ENCODE measurements at places on chromosomes 1 and 21.

DNA sequence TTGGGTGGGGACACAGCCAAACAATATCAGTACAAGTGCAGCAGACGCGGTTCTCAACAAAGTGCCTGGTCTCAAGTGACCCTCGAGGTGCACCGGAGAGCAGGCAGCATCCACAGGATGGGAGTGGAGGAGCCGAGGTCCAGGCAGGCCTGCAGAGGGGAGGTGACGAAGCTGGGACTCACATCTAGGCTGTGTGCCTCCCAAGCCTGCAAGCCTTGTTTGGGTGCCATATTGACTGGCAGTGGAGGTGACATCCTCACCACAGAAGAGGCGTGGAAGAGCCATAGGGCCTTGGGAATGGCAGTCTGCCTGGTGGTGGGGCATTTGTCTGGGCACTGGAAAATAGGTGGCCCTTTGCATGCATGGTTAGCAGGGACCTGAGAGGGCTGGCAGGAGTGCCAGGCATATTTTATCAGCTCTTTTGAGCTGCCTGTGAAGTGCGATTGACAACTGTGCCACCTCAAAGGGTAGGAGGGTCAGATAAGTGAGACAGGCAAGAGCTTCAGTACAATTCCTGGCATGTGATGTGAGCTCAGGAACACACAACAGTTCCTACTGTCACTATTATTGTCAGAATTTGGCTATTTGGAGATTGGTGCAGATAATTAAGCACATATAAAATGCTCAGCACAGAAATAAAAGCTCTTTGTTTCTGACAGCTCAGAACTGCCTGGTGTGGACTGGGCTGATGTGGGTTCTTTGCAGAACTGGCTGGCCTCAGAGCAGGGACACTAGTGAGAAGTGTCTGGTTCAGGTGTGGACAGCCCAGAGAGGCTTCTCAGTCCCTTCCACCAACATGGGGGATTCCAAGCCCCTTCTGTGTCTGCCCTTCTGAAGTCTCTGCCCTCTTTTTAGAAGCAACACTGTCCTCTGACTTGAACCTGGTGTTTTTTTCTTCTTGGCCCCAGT lies 347.6 kb upstream of the AJAP1 start:
- no peak for DNase-seq

DNA sequence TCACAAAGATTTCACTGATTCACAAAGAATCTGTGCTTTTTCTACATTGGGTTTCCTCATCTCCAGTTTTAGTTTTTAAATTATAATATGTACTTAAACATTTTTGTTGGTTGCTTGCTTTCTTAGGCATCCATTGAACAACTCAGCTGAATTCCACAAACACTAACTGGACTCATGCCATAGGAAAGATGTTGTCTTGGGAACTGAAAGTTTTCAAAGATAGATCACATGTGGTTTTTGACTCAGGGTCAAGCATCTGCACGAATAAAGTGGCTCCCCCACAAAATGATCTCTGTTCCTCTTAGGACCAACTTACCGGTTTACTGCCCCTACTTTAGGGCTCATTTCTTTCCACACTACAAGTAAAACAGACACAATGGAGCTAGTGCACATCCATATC lies 3.1 kb upstream of the KRTAP21-1 start:
- no peak for DNase-seq

DNA sequence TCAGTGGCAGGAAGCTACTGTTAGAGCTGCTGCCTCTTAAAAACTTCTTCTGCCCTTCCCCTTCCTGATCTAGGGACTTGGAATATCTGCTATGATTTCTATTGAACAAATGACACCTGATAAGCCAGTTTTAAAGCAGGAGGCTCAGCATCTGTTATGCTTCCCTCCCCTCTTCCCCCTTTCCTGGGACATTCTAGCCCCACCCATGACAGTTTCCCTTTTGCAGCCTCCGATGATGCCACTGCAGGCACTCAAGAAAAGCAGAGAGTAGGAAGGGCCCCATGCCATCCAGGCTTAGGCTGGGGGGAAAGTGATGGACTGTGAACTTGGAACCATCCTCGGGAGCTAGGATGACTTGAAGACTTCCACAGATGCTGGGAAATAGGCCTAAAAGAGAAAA lies 15.1 kb upstream of the EPB41 start:
- DNase-seq = no peak

- DNase-seq = no peak
Measured at GRCh38 chr1:25658791-25659431, 42.3 kb downstream of the MAN1C1 start.

DNA sequence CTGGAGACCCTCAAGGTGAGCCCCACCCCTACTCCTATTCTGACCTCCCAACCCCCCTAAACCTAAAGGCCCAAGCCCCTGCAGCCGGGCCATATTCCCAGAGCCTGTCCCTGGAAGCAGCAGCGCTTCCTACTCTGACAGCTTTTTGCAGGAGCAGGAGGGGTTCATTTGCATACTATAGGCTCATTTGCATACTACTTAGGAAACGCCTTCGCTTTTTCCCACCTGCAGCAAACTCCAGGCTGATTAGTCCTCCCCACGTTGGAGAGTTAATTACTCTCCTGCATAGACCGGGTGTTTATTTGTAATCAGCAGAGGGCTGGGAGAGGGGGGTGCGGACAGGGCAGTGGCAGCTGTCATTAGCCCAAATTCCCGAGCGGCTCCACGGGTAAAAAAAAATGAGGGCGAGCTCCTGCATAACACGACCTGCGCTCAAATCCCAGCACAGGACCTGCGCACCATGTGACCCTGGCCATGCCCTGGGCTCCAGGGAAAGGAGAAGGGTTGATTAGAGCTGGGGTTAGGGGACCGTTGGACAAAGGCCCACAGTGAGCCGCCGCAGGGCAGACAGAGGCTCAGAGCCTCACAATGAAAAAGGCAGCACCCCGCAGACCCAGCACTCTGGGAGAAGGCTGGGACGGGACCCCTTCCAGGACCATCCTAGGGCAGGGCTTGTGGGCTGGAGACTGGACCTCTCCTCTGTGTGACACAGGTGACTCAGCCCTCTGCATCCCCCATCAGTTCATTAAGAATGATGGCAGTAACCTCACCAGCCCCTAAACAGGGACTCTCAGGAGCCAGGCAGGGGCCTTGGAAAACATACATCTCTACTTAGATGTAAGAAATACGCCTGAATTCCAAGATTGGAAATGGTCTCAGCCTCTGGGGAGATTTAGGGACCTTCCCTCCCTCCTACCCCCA lies 9.9 kb upstream of the C1QA start:
- no peak for DNase-seq

GRCh38 chr1:16967095-16967575 lies 13.3 kb downstream of the MFAP2 start:
- no peak for DNase-seq

DNA sequence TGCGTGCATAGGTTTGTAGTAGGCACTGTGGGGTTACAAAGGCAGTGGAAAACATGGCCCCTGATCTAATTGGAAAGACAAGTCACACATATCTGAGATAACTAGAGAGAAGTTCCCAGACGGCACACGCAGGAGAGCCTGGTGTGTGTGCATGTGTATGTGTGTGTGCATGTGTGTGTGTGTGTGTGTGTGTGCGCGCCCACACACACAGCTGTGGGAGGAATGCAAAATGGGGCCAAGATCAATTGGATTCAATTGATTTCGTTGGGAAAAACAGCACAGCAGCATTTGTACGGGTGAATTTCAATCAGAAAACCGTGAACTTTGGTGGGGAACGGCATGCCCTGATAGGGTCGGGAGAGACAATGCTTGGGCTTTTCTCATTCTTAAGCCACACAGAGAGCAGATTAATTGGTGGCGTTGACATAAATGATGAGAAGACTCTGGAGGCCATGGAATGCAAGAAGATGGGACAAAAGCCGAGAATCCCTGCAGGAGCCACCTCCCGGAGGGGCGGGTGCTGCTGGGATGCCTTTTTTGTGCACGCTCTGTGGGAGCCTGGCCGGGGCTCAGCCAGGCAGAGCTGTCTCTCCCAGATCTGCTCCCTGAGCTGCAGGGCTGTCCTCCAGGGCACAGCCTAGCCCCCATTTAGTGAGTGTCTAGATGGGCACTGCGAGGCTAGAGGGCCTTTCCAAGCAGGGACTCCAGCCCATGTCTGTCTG lies 322.0 kb downstream of the CAMTA1 start:
- DNase-seq = no peak

DNA sequence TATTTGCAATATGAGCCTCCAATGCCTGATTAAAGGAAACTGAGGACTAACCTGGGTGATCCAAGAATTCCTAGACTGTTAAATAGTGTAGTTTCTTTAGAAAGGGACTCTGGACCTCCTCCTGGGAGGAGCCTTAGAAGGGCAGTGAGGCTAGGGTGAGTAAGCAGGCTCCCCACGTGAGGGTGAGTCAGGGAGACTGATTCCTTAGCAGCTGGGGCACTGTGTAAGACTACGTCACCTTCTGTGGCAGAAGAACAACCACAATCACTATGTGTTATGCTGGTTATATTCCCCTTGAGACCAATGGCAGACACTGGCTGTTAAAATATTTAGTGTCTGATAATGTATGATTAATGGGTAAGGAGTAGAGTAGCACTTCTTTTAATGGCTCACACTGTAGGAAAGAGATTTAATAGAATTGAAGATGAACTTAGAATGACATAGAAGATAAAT lies 53.3 kb upstream of the SYT14 start:
- peak; percentile 94 for DNase-seq

DNA sequence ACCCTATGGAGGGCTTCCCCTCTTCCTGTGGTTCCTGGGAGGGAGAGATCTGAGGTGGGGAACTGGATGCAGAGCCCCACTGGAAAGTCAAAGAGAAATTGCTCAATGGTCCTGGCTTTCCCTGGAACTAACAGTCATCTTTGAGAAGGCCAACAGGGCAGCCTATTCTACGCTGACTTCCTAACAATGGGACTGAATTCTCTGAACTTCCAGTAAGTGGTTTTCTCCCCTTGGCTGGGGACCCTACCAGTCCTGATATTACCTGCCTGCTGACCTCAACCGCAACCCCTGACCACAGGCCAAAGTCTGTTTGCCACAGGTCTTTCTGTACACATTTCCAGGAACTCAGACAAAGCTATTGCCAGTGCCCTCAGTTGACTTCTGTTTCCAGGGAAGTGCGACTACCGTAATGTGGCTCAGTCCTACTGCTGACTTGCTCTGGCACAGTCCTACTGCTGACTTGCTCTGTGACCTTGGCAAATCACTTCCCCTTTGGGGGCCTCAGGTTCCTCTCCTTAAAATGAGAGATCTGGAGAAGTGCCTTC lies 55.3 kb downstream of the C8B start:
- no peak for DNase-seq

DNA sequence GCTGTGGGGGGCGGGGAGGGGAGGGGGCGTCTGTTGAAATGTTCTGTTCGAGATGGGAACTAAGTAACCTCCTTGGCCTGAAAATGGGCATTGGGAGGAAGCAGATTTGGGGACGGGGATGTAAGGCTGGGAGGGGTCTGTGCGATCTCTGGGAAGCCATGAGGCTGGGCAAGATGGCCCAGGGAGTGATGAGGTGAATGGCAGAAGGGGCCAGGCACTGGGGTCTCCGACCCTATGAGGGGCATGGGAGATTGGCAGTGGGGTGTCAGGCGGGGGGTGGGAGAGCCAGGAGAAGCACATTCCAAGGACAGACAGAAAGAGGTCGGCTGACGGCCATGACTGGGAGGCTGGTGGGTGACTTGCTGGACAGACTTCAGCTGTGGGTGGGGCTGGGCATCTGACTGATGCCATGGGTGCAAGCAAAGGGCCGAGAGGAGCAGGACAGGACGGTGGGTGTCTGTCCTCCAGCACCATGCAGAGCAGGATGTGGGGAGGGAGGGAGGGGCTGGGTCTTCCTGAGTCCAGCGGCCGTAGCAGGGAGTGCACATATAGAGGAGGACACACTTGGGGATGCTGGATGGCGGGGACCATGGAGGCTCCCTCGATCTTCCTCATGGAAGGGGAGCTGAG lies 30.0 kb upstream of the COL18A1 start:
- DNase-seq = no peak

DNA sequence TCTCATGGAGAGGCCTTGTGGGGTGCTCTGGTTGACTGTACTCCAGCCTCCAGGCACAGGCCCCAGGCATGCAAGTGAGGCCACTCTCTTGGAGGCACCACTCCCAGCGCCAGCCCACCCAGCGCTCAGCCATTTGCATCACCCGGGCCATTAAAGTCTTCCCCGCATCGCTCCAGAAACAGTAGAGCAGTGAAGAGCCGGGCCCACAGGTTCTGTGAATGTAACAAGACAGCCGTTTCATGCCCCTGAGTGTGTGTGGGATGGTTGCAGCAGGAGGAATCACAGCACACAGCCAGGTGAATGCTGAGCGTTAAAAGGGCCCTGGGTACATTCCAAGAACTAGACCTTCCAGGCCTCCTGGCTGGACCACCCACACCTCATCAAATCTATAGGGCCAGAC lies 19.0 kb upstream of the CD2 start:
- DNase-seq = no peak

GRCh38 chr1:228100822-228101613 lies 2.1 kb downstream of the C1orf35 start:
- DNase-seq = no peak

DNA sequence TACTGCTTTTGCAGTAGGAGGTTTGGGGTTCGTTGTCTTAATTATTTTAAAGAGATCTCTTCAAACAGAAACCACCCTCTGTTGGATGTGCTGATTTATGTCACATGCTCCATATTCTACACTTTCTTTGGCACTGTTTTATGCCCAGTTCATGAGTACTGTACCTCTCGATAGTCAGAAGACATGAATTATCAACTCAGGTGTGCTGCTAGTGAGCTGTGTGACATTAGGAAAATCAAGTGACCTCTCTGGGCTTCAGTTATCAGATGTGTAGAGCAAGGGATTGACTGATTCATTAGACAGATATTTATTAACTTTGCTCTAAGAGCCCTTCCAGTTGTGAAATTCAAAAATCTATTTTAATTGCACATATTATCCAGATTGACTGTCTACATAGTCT lies 2.1 kb upstream of the AHCTF1 start:
- DNase-seq = no peak

GRCh38 chr1:206833106-206833680 lies 32.2 kb upstream of the IL20 start:
- DNase-seq = no peak

- DNase-seq = no peak
Measured at GRCh38 chr21:46078978-46079351, 18.9 kb upstream of the COL6A2 start.

DNA sequence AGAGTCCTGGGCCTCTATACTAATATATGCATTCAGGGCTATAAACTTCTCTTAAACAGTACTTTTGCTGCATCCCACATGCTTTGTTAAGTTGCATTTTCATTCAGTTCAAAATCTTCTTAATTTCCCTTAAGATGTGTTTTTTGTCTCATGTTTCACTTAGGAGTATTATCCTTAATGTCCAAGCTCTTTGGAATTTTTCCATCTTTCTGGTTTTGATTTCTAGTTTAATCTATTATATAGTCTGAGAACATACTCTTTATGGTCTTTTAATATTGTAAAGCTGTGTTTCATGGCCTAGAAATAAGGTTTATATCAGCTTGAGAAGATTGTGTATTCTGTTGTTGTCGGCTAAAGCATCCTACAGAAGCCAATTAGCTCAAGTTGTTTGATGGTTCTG lies 1041.8 kb downstream of the PLA2G4A start:
- no peak for DNase-seq

DNA sequence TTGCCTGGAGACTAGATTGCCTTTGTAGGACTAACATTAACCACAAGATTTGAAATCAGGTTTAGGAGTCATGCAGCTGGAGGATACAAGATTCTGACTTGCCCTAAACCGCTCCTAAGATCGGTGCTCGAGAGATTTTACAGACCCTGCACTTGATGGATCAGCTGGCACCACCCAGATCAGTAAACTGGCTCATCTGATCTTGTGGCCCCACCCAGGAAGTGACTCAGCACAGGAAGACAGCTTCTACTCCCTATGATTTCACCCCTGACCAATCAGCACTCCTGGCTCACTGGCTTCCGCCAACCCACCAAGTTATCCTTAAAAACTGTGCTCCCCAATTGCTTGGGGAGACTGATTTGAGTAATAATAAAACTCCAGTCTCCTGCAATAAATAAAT lies 876 bp upstream of the CATSPERE start:
- DNase-seq = no peak

GRCh38 chr1:229368347-229368746 lies 25.5 kb upstream of the CCSAP start:
- no peak for DNase-seq

Measured in fibroblast of the conjunctiva (primary cell).